ENCODE measurements at places on chromosomes 1 and 21.
A peak's percentile ranks its signal among the peaks of the same experiment; 100 is the strongest.

- no peak for DNase-seq
These were observed 2.9 kb downstream of the CYYR1 start for GRCh38 chr21:26570203-26570602.

DNA sequence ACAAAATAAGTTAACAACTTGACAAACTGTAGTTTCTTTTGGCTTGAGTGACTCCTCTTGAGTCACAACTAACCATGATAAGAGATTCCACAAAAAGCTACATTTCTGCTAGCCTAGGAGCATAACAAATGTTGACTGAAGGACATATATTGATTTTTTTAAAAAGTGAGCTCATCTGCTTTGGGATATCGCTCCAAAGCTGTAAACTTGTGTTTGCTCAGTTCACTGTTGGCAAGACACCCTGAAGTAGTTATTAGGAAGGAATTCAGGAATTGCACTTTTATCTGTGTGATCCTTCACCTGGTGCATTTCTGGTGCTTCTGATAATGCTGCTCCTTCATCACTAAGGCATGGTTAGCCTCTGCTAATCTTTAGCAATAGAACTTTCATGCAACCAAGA is 23.7 kb downstream of the RWDD3 start:
- DNase-seq, result no peak

GRCh38 chr1:97502360-97502759 is 418.5 kb downstream of the DPYD start:
- DNase-seq, result no peak

DNA sequence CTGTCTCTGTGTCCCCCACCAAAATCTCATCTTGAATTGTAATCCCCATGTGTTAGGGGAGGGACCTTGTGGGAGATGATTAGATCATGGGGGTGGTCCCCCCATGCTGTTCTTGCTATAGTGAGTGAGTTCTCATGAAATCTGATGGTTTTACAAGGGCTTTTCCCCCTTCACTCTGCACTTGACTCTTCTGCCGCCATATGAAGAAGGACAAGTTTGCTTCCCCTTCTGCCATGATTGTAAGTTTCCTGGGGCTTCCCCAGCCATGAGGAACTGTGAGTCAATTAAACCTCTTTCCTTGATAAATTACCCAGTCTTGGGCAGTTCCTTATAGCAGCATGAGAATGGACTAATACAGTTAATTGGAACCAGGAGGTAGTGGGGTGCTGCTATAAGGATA is 137.1 kb upstream of the RAB4A start:
- no peak for DNase-seq

DNA sequence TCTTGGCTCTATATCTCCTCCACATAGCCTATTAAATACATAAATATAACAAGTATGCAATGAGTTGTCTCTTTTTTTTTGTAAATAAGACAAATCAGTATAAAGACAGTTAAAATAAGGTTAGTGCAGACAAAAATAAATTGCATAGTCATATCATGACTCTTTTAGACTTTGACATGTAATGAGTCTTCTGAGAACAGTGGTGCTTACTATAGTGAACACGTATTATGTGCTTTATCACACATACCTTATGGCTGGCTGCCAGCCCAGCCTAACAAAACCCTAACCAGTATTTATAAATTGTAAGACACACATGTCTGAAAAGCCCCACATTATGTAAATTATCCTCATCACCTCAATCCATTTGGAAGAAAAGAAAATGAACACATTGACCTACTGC is 29.1 kb upstream of the F13B start:
- DNase-seq, result no peak

DNA sequence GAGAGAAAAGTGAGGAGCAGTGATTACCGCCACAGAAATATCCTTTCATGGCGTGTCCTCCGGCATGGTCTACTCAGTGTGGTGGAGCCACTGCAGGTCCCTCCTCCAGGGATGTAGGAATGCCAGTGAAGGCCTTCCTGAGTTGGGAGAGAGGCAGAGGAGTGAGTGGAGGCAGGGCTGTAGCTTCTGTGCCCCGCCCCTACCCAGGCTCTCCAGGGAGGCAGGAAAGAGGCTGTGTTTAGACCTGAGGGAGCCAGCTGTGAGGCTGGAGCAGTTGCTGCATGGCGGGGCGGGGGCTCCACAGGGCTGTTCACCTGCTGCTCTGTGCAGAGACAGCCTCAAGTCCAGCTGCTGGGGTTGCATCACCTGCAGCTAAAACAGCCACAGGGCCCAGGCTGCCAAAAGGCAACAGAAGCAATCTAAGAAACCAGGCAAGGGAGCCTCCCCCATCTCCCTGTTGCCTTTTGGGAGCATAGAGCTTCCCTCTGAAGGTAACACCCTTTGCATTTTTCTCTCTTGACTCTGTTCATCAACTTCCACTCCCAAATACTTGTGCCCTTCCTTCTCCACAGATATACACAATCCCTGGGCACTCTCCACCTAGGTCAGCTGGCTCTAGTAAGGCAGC is 801 bp upstream of the ANXA9 start:
- DNase-seq, result no peak

GRCh38 chr1:7334475-7335035 is 436.5 kb upstream of the VAMP3 start:
- DNase-seq, result no peak

DNA sequence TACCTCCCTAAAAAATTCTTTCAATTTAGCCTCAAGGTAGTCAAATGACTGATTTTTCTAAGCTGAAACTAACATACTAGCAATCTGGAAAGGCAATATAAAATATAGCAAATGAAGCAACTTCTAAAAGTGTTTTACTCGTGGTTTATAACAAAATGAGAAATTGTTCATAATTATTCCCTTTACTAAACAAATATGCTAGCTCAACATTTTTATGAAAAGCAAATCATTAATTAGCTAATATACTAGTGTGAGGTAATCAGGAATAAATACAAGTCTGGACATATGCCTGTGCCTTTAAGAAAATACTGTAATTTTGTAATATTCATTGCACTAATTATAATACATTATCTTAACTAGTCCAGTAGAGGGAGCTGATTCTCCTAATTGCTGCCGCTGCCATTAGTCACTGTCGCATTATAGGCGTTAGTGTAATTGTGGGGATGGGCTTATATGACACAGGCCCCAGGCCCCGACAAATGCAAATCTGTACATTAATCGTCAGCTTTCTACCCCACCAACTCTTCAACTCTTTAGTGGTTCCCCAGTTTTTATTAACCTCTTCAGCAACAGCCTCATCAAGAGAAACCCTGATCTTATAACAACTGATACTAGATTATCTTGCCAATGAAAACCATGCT is 160.9 kb downstream of the GABPA start:
- no peak for DNase-seq

- DNase-seq, result no peak
These were observed 173.6 kb upstream of the RAB4A start for GRCh38 chr1:229097356-229097755.

DNA sequence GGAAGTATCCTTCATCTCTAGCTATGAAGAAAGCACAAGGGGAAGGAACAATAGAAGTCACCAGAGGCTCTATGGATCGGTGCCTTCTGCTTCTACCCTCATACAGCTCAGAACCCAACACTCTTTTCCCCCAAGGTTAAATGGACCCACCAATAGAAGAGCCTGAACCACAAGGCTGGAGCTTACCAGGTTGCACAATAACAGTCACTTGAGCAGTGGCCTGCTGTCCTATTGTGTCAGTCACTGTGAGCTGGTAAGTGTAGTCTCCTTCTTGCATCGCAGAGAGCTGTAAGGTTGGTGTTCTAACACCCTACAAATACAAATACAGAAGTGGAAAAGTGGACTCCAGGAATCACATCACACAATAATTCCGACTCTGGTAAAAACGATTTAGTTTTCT is 103.0 kb downstream of the KIAA0319L start:
- no peak for DNase-seq

- DNase-seq, result no peak
These were observed 14.0 kb downstream of the HSF2BP start for GRCh38 chr21:43645136-43645891.

DNA sequence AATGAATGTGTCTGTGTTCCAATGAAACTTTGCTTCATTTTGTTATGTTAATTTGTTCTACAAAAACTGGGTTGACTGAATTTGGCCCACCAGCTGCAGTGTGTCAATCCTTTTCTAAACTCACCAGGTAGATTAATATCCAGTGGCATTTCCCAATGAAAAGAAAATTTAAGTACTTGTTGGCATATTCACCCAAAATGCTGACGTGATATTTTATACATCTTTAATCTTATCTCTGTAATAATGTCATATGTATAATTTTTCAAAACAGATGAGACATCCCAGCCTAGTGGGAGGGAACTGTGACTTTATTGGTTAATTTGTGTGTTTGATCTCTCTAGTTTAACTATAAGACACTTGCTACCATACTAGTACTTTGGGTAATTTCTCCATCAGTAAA is 8.1 kb downstream of the SELENOF start:
- no peak for DNase-seq

DNA sequence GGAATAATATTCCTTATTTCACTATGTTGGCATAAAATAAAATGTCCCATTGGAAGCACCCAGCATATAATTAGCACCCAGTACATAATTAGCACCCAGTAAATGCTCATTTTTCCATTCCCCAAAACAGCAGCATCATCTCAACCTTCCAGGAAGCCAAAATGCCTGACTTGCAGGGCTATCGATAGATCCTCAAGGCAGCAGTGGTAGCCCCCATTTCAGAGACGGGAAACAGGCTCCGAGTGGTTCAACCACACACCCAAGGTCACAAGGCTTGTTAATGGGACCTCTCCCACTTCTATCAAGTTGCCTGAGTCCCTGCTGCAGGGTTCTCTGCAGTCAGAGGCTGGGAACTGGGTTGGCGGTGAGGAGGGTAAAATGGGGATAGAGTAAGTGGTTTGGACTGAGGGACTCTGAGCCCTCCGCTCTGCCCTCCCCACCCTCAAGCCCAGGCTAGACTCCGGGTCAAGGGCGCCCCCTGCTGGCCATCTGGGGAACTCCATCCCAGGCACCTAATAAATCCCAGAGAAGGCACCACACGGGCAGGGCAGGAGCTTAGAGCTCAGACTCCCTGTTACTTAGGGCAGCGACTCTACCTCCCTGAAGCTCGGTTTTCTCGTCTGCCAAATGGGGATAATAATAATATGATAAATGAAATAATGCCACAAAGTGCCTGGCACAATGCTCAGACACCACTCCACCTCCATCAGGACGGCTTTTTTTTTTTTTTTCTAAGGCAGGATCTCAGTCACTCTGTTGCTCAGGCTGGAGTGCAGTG is 21.9 kb upstream of the LAPTM5 start:
- DNase-seq, result peak; percentile 99

DNA sequence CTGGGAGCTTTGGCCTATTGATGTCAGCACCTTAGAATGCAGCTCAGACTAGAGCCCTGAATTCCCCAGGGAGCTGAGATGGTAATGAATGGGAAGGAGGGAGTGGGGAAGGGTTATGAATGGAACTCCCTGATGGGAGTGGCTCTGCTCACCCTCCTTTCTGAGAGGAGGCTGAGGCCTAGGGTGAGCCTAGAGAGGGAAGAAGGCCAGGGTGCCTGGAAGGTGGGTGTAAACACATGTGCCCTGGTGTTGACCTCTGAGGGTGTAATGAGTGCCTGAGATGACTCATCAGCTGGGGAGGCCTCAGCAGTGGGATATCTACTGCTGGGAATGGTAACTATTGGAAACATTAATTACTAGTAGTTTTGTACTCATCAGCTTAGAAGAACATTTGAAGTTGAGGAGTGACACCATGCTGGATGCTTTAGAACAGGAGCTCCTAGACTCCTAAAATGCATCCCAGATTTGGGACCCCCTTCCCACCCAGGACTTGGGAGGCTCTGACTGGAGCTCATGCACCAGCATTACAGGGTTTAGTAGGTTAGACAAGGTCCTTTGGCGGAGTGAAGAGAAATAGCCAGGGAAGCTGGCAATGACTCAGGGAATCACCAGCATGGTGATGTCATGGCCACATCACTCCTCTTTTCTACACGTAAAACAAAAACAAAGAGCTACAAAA is 16.0 kb upstream of the PIGV start:
- peak; percentile 43 for DNase-seq

- no peak for DNase-seq
These were observed 27.2 kb downstream of the FABP3 start for GRCh38 chr1:31345635-31346034.

GRCh38 chr21:43349644-43350043 is 77.3 kb downstream of the SIK1 start:
- no peak for DNase-seq

- DNase-seq, result no peak
These were observed 15.2 kb downstream of the F3 start for GRCh38 chr1:94526152-94526980.

DNA sequence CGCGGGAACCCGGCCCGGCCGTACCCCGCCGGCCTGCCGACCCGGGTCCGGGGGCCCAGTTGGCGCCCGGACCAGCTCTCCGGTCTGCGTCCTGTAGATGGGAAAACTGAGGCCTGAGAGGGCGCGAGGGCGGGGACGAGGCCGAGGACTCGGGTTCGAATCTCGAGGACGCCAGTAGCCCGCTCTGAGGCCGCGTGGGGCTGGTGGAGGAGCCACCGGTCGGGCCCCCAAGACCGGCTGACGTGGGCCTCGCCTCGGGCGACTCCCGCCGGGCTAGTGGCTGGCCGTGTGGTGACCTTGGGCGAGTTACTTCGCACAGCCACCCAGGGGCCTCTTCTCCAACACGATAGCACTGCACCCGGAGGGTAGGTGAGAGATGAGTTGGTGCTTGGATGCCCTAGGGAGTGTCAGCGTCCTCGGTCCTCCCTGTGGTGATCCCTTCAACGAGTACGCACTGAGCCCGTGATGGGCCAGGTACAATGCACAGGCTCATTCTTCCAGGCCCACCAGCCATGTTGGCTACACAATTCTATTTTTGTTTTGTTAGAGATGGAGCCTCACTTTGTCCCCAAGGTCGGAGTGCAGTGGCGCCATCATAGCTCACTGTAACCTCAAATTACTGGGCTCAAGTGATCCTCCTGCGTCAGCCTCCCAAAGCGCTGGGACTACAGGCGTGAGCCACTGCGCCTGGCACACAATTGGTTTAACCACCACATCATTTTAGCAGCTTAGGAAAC is 404 bp upstream of the SCMH1 start:
- DNase-seq, result peak; percentile 50

DNA sequence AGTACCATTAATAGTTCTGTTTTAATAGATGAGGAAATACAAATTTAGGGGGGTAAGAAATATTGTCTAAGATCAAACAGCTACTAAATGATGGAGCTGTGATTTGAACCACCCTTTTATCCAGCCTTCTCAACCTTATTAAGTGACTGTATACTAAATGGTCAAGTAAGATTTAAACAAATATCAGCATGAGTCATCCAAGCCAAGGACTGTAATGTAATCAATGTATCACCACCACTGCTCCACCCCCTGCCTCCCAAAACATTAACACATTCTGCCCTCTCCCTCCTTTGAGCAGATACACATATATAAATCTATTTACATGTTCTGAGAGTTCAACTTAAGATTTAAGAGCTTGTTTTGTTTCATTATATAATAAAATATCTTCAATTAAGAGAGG is 58.9 kb downstream of the LRRC40 start:
- DNase-seq, result no peak

DNA sequence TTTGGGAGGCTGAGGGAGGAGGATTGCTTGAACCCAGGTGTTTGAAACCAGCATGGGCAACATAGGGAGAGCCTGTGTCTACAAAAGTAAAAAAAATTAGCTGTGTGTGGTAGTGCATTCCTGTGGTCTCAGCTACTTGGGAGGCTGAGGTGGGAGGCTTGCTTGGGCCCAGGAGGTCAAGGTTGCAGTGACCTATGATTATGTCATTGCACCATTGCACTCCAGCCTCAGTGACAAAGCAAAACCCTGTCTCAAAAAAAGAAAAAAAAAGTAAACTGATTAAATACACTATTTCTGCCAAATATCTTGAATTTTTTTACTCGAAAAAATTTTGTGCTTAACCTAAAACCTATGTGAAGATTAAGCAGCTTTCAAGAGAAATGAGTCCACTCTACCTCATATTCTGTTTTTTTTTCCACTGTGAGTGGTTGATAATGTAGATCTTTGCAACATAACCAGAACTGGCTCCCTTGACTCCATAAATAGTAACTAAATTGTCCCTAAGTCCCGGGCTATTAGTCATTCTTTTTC is 19.4 kb upstream of the ZNF281 start:
- DNase-seq, result no peak

All from stimulated activated CD8-positive, alpha-beta memory T cell treated with anti-CD3 and anti-CD28 coated beads, Interleukin-4, amount 100 ng/mL, for 48 hours (primary cell).